ENCODE measurements at places on chromosomes 4 and X.

DNA sequence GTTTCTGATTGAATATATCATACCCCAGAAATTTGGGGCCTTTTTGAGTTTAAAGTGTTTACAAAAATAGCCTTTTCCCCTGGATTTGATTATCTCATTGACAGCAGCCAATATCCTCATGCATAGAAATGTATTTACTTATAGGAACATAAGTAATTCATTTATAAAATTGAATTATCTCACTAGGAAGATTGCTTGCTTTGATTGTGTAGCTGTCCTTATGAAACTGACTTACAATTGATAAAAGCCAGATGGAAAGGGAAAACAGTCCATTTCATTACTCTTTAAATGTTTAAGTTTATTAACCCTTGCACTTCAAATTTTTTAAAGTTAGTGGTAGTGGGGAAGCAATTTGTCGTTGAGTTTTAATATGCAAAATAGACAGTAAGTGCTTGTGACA is 310.2 kb upstream of the TBX22 start:
- no peaks in the 10 kb centered on the region for H3K4me1 ChIP-seq
- DNase-seq = no peak
- no peak overlapping the region for H3K4me3 ChIP-seq
- no peaks in the 10 kb centered on the region for H3K27me3 ChIP-seq
- H3K36me3 ChIP-seq = no peaks in the 10 kb centered on the region
- H3K27ac ChIP-seq = no peak overlapping the region

GRCh38 chrX:105173071-105173470 is 47.4 kb downstream of the TEX13A start:
- H3K4me3 ChIP-seq = no peak overlapping the region
- H3K4me1 ChIP-seq = no peaks in the 10 kb centered on the region
- H3K27ac ChIP-seq = no peak overlapping the region
- H3K27me3 ChIP-seq = no peaks in the 10 kb centered on the region

DNA sequence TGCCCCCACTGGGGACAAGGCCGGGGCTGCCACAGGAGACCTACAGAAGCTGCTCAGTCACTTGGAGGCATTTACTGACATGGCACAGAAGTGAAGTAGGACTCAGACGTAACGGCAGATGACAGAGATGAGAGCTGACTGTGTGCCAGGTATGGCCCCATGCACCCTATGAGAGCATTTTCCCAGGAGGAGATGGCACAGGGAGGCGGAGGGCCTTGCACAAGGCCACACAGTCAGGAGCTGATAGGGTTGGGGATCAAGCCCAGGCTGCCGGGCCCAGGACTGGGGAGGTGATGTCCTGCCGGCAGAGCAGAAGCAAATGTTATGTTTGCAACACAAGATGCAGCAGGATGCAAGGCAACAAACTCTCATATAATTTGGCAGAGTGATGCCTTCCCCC is 34.1 kb downstream of the NAT8L start:
- no peak overlapping the region for H3K4me3 ChIP-seq
- H3K4me1 ChIP-seq = no peaks in the 10 kb centered on the region
- DNase-seq = no peak

DNA sequence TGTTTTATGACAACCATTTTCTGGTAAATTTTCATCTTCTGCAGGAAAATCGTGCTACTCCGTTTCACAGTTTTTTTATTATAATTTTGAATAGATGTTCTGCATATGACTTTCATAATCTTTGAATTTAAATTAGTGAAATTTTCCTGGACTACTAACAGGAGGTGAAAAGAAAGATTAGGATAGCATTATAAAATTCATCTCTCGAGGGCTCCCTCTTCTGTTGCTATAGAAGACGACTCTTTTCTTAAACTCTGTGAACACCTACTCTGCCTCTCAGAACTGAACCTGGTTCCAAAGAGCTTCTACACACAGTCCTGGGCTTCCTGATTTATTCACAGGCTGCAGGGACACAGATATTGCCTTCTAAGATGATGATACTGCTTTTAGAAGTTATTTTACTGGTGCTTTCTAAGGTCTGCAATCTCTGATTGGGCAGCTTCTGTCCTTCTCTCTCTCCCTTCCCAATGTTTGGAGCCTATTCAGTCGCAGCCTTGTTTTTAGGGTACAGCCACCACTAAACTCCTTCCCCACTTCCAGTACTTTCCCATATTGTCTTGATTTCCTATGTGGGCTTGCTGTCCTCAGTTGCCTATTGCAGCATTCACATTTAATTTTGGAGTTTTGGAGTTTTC is 10.1 kb upstream of the SAP30 start:
- no peaks in the 10 kb centered on the region for H3K27me3 ChIP-seq
- DNase-seq = no peak

DNA sequence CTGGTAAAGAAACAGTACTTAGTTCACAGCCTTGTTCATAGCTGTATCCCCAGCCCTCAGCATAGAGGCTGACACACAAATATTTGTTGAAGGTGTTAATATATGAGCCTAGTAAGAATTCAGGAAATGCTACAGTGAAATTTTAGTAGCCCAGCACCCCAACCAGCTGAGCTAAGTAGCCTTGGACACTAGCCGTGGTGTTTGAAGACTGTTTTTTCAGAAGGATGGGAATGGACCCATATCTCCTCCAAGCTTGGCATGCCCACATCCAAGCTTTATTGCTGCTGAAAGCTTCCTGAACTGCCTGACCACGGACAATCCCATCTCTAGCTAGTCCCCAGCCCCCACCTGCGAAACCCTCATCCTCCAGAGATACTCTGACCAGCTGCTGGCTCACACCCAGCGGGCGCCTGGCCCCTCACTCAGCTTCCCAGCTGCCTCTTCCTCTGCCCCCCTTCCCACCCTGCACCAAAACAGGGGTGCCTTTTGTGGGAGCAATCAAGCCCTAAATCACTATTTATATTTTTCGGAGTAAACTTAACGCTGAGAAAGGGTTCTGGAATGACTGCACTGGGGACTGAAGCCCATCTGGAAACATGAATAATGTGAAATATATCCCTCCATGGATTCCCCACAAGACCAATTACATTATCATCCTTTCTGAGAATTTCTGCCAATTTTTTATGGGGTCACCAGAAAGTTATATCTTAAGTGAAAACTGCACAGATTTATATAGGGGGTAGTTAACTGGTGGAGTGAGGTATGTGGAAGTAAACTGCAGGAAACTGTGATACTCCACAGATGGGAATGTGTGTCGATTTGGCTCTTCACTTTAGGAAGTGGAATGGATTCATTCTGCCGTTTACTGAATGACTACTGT is 41.1 kb upstream of the CBR4 start:
- no peaks in the 10 kb centered on the region for H3K27me3 ChIP-seq
- H3K4me3 ChIP-seq = no peak overlapping the region
- DNase-seq = no peak
- H3K27ac ChIP-seq = no peak overlapping the region
- no peaks in the 10 kb centered on the region for H3K36me3 ChIP-seq

GRCh38 chr4:137370679-137371078 is 161.6 kb downstream of the PCDH18 start:
- no peaks in the 10 kb centered on the region for H3K36me3 ChIP-seq
- H3K4me1 ChIP-seq = no peaks in the 10 kb centered on the region
- no peaks in the 10 kb centered on the region for H3K27me3 ChIP-seq
- no peak overlapping the region for H3K4me3 ChIP-seq
- H3K27ac ChIP-seq = no peak overlapping the region

- no peaks in the 10 kb centered on the region for H3K36me3 ChIP-seq
- H3K4me3 ChIP-seq = no peak overlapping the region
- no peaks in the 10 kb centered on the region for H3K27me3 ChIP-seq
- H3K4me1 ChIP-seq = no peaks in the 10 kb centered on the region
- DNase-seq = no peak
These were observed 25.1 kb downstream of the PIR start for GRCh38 chrX:15468036-15468435.

DNA sequence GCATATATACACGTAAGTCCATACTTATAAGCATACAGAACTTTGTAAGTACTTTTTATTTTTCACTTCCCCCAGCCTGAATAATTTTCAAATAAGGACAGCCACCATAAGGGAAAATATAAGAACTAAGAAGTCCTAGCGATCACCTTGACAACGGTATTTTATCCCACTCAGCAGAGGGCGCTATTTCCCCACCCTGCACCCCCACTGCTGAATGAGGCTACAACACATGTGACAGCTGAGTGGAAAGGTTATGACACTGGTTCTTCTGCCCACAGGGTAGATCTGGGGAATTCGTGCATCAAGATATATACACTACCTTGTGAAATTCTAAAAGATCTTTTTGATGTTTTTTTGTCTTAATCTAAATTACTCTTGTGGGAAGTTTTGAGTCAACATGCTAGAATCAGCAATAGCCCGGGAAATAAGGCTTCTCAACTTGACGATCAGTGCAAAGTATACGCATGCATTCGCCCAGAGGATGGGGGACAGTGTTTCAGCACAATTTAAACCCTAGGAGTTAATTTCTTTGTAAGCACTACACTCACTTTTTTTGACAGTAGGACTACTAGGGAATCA is 151.5 kb downstream of the CORIN start:
- no peaks in the 10 kb centered on the region for H3K27me3 ChIP-seq
- H3K36me3 ChIP-seq = no peaks in the 10 kb centered on the region
- H3K27ac ChIP-seq = no peak overlapping the region

DNA sequence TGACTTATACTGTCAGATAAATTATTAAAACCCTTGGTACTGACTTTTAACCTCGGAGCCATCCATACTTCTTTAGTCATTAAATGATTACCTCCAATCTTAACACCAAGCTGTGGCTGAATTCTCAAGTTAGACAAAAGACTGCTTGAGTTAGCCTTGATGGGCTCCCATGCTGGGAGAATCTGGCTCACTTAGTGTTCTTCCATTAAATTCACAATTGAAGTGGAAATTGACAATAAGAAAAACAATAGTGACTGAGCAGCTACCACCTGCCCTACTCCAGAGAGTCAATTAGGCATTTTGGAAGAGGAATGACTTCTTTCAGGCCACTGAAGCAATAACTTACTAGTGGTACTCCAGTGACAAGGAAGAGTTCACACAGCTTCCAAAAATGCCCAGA is 503.0 kb upstream of the CPXCR1 start:
- no peaks in the 10 kb centered on the region for H3K4me1 ChIP-seq
- DNase-seq = no peak
- H3K36me3 ChIP-seq = no peaks in the 10 kb centered on the region
- no peak overlapping the region for H3K27ac ChIP-seq
- no peaks in the 10 kb centered on the region for H3K27me3 ChIP-seq
- H3K4me3 ChIP-seq = no peak overlapping the region

GRCh38 chrX:121649417-121649816 is 602.0 kb downstream of the GLUD2 start:
- H3K36me3 ChIP-seq = no peaks in the 10 kb centered on the region
- H3K27ac ChIP-seq = no peak overlapping the region
- H3K4me3 ChIP-seq = no peak overlapping the region
- no peaks in the 10 kb centered on the region for H3K27me3 ChIP-seq
- no peak for DNase-seq

GRCh38 chr4:180850318-180850940 is 1392.8 kb upstream of the TENM3 start:
- H3K36me3 ChIP-seq = no peaks in the 10 kb centered on the region
- no peaks in the 10 kb centered on the region for H3K4me1 ChIP-seq
- H3K27ac ChIP-seq = no peak overlapping the region
- H3K4me3 ChIP-seq = no peak overlapping the region
- no peak for DNase-seq

- H3K27me3 ChIP-seq = no peaks in the 10 kb centered on the region
- H3K36me3 ChIP-seq = no peaks in the 10 kb centered on the region
- DNase-seq = no peak
- H3K4me3 ChIP-seq = no peak overlapping the region
These were observed 1124.0 kb upstream of the TENM3 start for GRCh38 chr4:181119186-181119585.

DNA sequence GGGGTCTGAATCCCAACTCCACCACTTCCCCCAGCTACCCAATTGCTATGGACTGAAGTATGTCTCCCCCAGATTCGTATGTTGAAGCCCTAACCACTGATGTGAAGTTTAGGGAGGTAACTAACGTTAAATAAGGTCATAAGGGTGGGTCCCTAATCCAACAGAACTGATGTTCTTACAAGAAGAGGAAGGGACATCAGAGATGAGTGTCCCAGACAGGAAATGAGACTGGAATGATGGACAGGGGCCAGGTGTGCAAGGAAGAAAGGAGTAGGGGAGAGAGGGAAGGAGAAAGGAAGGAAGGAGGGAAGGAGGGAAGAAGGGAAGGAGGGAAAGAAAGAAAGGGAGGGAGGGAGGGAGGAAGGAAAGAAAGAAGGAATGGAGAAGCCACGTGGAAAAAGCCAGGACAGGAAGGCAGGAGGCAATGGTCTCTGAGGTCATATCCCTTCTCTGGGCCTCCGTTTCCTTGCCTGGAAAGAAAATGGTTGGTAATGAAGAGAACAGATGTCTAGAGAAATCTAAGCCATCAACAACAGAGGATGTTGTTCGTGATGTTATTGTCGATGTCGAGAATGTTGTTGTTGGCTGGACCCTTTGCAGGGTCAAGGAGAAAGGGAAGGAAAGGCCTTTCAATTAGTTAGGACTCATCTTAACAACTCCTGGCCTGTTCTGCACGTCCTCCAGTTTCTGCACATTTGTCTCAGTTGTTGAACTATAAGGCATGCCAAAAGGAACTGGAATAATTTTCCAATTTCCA is 59.0 kb upstream of the FGFBP2 start:
- no peaks in the 10 kb centered on the region for H3K36me3 ChIP-seq
- H3K4me3 ChIP-seq = no peak overlapping the region
- no peak for DNase-seq
- no peaks in the 10 kb centered on the region for H3K4me1 ChIP-seq
- no peak overlapping the region for H3K27ac ChIP-seq
- no peaks in the 10 kb centered on the region for H3K27me3 ChIP-seq

- H3K27ac ChIP-seq = no peak overlapping the region
- DNase-seq = no peak
- H3K4me1 ChIP-seq = no peaks in the 10 kb centered on the region
- H3K27me3 ChIP-seq = no peaks in the 10 kb centered on the region
- no peaks in the 10 kb centered on the region for H3K36me3 ChIP-seq
These were observed 91.3 kb downstream of the RASGEF1B start for GRCh38 chr4:81380437-81380836.

DNA sequence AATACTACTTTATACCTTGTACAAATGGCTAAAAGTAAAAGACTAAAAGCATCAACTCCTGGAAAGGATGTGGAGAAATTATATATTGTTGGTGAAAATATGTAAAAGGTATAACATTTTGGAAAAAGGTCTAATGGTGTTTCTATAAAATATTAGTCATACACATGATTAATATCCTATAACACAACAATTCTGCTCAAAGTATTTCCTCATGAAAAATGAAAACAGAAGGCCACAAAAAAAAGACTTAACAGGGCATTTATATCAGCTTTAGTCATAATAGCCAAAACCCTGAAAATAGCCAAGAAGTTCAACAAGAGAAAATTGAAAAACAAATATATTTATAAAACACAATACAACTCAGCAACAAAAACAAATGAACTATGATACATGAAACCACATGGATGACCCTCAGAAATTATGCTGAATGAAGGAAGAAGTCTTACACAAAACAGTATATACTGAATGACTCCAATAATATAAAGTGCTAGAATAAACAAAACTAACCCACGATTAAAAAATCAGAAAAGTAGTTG is 38.8 kb downstream of the TBCK start:
- H3K36me3 ChIP-seq = no peaks in the 10 kb centered on the region
- no peaks in the 10 kb centered on the region for H3K4me1 ChIP-seq
- H3K27me3 ChIP-seq = no peaks in the 10 kb centered on the region
- H3K4me3 ChIP-seq = no peak overlapping the region
- no peak overlapping the region for H3K27ac ChIP-seq

Data from CD8-positive, alpha-beta memory T cell (primary cell).